ENCODE measurements at places on chromosomes 7 and 10. TPM values are rescaled to one million over a fixed set of nuclear protein-coding genes. Genes with fewer than 3 reads are reported as not detected.

The SP8 gene
- total RNA-seq = not detected

The DGKB gene
- not detected for total RNA-seq

The SRGN gene
- total RNA-seq = 168 TPM

The ACSM6 gene
- not detected for total RNA-seq

The INHBA gene
- total RNA-seq = not detected

The KLLN gene
- 0.79 TPM for total RNA-seq

The CLDN3 gene
- total RNA-seq = not detected

The CHST3 gene
- total RNA-seq = not detected

The TMEM184A gene
- not detected for total RNA-seq

The FBXW4 gene
- total RNA-seq = 36.7 TPM

The NMT2 gene
- 30.2 TPM for total RNA-seq

The LIPM gene
- not detected for total RNA-seq
